Lower lobe of right lung (tissue), 2 donors: ENCODE measurements at places on chromosomes 1 and 21. TPM values are rescaled to one million over a fixed set of nuclear protein-coding genes. Genes with fewer than 3 reads are reported as not detected.

Gene LCE1E
- total RNA-seq: not detected

Gene OR2L8
- total RNA-seq: not detected

Gene CHIA
- total RNA-seq: 10.9 TPM

DNA sequence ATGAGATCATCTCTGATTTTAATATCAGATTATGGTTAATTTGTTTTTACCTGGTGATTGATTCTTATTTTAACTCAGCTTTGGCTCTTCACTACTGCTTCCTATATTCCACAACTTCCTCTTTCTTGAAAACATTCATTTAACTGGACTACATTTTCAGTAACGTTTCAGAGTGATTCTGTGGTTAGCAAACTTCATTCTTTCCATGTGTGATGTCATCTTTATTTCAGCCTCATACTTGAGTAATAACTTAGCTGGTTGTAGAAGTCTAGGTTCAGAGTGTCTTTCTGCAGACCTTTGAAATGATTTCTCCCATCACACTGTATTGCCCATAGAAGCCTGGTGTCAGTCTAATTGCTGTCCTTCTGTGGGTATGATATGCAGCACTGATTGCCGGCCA is 36.0 kb upstream of the SLC35F3 start:
- H3K36me3 ChIP-seq: no peaks in the 10 kb centered on the region
- no peak for DNase-seq
- H3K27ac ChIP-seq: no peak overlapping the region
- H3K4me3 ChIP-seq: no peak overlapping the region

GRCh38 chr1:65440915-65441314 is 20.4 kb downstream of the LEPR start:
- H3K4me1 ChIP-seq: no peaks in the 10 kb centered on the region
- H3K4me3 ChIP-seq: no peak overlapping the region
- no peak for DNase-seq
- H3K36me3 ChIP-seq: no peaks in the 10 kb centered on the region
